ENCODE measurements at places on chromosomes 5 and 9.
A peak's percentile ranks its signal among the peaks of the same experiment; 100 is the strongest.

- DNase-seq: peak; percentile 60
Measured at GRCh38 chr5:102286476-102286875, 9.6 kb downstream of the SLCO4C1 start.

DNA sequence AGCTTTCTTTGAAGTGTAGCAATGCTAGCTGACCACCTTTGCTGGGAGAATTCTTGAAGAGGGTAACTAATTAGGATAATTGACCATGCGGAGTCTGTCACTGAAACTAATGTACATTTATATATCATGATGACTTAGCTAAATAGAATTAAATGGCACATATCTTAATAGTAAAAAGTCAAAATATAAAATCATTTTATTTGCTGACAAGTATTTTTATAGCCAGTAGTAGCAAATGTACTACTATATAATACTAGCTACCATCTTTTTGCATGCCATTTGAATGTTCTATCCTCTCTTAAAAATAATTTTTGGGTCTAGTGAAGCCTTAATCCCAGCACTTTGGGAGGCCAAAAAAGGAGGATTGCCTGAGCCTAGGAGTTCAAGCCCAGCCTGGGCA lies 605.8 kb upstream of the COX7C start:
- no peak for DNase-seq

- no peak for DNase-seq
Measured at GRCh38 chr5:89372176-89372575, 489.2 kb upstream of the MEF2C start.

DNA sequence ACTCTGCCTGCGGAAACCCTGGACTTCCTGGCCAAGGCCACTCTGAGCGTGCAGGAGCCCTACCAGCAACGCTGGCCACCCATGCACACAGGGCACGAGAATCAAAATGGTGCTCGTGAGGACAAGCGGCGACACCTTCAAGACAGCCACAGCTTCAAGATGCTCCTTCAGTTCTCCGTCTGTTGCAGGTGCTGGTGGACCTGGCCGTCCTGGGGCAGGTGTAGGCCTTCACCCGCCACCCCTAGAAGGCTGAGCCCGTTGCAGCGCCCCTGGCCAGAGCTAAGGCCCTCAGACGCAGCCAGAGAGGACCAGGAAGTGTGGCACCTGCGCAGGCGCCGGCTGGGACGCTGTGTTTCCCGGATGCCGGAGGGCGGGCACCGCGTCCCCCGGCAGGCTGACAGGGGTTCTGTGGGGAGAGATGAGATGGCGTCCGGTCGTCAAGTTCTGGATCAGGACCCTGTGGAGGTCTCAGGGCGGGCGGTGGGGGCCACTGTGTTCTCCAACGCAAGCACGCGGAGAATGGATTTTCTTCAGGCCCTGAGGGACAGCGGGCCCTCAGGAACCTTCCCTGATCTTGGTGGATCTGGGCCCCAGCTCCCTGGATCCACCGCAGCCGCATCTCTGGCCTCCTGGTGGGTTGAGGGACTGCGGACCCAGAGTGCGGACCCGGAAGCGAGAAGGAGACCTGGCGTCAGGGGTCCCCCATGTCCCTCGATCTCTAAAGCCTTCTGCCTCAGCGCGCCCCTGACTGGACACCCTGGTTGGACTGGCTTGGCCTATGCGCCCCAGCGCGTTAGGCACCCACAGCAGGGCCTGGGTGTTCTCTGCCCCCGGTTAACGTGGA lies 1770.8 kb upstream of the CDH9 start:
- DNase-seq: no peak

DNA sequence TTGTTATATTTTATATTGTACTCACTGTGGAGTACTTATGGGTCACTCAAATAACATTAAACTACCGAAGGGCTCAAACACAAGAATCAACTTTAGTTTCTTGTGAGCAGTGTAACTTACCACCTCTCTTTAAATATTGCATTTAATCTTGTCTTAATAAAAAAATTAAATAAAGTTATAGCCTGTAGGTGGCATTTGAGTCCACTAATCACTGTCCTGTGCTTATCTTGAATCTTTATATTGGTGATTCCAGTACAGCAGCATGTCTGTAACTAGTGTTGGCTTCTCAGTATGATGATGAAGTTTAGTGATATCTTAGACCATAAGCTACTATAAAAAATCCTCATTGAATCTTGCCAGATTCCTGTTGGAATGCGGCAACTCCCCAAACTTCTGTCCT lies 313.8 kb downstream of the FAM170A start:
- peak; percentile 17 for DNase-seq

GRCh38 chr5:139642891-139643871 lies 5.0 kb upstream of the CXXC5 start:
- no peak for DNase-seq

DNA sequence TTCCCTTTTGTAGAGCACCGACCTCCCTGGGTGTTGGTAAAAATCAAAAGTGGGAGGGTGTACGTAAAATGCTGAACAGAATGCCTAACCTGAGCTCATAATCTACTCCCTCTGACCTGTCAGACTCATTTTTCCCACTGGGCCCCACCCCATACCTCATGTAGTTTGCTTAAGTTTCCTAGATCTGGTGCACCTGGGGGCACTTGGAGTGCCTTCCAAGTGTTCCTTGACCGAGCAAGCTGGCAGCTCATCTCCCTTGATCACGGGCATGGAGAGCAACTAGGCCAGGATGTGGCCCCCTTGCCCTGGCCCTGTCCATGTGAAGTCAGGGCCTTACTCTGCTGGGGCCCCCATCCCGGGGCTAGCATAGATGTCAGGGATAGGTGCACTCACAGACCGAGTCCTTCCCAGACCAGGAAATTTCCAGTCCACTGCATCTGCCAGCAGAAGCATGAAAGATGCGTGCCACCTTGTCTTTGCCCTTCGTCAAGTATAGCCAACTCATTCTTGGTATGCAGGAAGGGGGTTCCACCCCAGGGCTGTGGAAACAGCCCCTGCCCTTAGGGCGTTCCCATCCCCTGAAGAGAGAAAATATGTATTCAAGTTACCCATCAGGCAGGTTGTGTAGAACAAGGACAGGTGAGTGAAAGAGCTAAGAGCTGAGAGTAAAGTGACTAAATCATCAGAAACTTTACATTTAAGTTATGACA lies 41.9 kb downstream of the SLC22A5 start:
- no peak for DNase-seq

DNA sequence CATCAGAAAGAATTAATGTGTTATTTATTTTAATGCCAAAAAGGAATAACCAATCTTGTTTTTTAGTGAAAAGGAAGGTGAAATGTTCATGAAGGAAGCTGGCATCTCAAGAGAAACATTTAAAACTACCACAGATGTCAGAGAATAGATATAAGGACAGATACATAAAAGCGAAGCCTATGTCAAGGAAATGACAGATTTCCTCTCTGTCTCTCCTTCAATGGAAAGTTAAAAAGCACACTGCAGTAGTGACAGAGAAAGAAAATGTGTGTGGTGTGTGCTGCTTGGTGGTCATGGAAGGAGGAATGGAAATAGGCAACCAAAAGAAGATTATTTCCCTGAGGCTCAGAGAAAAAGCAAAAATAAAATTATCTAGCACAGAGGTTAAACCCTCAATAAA lies 9.2 kb downstream of the WNT8A start:
- no peak for DNase-seq

GRCh38 chr5:117336208-117336607 lies 761.6 kb upstream of the SEMA6A start:
- DNase-seq: no peak

- no peak for DNase-seq
Measured at GRCh38 chr5:106587-106986, 14.6 kb downstream of the PLEKHG4B start.

GRCh38 chr5:174010365-174010764 lies 21.4 kb downstream of the C5orf47 start:
- DNase-seq: no peak

- DNase-seq: peak; percentile 88
Measured at GRCh38 chr9:94065535-94065961, 18.7 kb upstream of the PTPDC1 start.

DNA sequence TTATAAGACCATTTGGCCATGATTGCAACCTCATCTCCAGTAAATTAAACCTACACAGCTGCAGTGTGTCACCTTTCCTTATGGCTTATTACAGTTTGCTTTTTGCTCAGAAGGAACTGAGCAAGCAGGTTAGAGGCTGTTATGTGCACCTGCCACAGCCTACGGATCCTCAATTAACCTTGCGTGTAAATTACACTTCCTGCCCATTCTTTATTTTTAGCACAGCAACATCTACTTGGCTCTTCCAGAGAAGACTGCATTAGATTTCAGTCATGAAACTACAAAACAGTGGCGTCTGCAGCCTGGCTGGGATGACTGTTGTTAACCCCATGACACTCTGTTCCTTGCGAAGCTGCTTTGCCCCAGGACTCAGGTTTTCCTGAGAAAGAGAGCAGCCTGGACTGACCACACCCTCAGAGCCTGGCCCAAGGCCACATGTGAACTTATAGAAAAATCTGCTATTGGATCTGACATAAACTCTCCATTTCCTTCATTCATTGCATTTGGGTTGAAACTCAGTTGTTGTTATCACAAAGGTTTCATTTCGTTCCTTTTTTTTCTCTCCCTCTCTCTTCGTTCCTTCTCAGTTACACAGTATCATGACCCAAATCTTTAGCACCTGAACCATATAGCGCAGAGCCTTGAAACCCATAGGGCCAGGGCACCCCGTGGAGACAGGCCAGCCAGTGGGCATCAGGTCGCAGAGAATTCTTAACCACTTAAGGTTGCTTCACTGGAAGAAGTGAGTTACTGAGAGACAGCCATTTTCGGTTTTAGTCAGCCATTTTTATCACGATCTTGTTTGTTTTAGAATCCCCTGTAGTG lies 138.6 kb downstream of the PALM2AKAP2 start:
- DNase-seq: peak; percentile 7
